ENCODE measurements at places on chromosomes 1 and 21. TPM values are rescaled to one million over a fixed set of nuclear protein-coding genes. Genes with fewer than 3 reads are reported as not detected.

GRCh38 chr1:182330303-182330702, 61.3 kb downstream of the GLUL start:
- no peaks in the 10 kb centered on the region for H3K27me3 ChIP-seq
- H3K27ac ChIP-seq, result no peak overlapping the region
- DNase-seq, result no peak
- H3K4me3 ChIP-seq, result no peak overlapping the region
- H3K36me3 ChIP-seq, result no peaks in the 10 kb centered on the region

Gene PDPN
- total RNA-seq, result 33.3 TPM

Gene SPATA21
- not detected for total RNA-seq

GRCh38 chr1:83932281-83932680, 66.7 kb downstream of the TTLL7 start:
- no peaks in the 10 kb centered on the region for H3K27me3 ChIP-seq
- DNase-seq, result no peak
- no peak overlapping the region for H3K27ac ChIP-seq
- no peak overlapping the region for H3K4me3 ChIP-seq
- no peaks in the 10 kb centered on the region for H3K36me3 ChIP-seq
- peaks cover 14% of the 10 kb centered on the region for H3K4me1 ChIP-seq

GRCh38 chr1:204345438-204345841, 14.3 kb downstream of the PLEKHA6 start:
- H3K4me3 ChIP-seq, result no peak overlapping the region
- no peaks in the 10 kb centered on the region for H3K27me3 ChIP-seq
- DNase-seq, result no peak
- no peaks in the 10 kb centered on the region for H3K36me3 ChIP-seq
- H3K27ac ChIP-seq, result no peak overlapping the region
- no peaks in the 10 kb centered on the region for H3K4me1 ChIP-seq

GRCh38 chr1:114455102-114455785, 55.8 kb downstream of the TRIM33 start:
- H3K27me3 ChIP-seq, result no peaks in the 10 kb centered on the region
- peaks cover 26% of the 10 kb centered on the region for H3K36me3 ChIP-seq
- H3K27ac ChIP-seq, result no peak overlapping the region
- DNase-seq, result no peak
- no peak overlapping the region for H3K4me3 ChIP-seq
- peaks cover 12% of the 10 kb centered on the region for H3K4me1 ChIP-seq

GRCh38 chr1:154877370-154877974, 7.4 kb upstream of the KCNN3 start:
- H3K4me3 ChIP-seq, result no peak overlapping the region
- H3K27me3 ChIP-seq, result no peaks in the 10 kb centered on the region
- H3K27ac ChIP-seq, result no peak overlapping the region
- DNase-seq, result no peak
- no peaks in the 10 kb centered on the region for H3K36me3 ChIP-seq

Gene LRRC71
- total RNA-seq, result 5.3 TPM

DNA sequence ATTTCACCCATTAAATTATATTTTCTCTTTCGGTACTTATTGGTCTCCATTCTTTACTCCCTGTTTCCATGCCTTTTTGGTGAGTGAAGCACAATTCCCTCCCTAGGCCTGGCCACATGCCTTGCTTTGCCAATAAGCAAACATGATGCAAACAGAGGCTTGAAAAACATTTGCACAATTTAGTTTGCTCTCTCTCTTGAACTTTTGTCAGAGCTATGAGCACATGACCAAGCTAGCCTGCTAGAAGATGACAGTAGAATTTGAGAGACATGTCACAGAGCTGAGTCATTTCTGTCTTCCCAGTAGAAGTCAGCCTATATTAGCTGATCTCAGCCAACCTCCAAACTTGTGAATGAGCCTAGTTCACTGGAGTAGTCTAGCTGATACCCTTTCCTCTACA, 24.6 kb downstream of the ANGPTL3 start:
- H3K36me3 ChIP-seq, result peaks cover 13% of the 10 kb centered on the region
- H3K4me3 ChIP-seq, result no peak overlapping the region
- H3K27me3 ChIP-seq, result no peaks in the 10 kb centered on the region
- DNase-seq, result no peak
- no peak overlapping the region for H3K27ac ChIP-seq
- peaks cover 5% of the 10 kb centered on the region for H3K4me1 ChIP-seq

DNA sequence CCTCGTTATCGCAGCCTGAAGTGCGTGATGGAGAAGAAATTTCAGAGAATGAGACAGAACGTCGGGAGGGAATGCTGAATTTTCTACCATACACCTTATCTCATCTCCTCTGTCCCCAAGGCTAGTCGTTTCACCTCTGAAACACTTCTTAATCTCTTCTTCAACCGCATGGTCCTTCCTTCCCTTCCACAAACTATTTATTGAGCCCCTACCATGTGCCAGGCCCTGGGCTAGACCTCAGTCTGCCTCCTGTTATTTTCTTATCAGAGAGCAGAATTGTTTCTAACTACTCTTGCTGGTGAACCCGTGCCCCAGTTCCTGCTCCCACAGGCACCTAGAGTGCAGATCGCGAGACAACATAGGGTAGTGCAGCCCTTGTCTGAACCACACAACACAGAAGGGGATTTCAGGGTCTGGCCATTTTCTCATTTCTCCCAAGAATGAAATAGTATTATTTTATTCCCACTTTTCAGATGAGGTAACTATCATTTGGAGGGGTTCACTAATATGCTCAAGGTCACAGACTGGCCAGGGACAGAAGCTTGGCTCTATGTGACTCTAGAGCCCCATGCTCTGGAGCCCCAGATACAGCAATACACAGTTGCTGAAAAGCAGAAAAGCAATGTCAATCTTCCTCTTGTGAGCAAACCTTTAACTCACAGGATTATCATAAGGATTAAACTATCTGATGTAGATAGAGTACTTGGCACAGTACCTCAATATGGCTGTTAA, 598 bp upstream of the ADIPOR1 start:
- H3K4me3 ChIP-seq, result peak overlapping the region; percentile 99
- DNase-seq, result no peak
- H3K27ac ChIP-seq, result peak overlapping the region; percentile 99
- peaks cover 30% of the 10 kb centered on the region for H3K36me3 ChIP-seq
- peaks cover 48% of the 10 kb centered on the region for H3K4me1 ChIP-seq

DNA sequence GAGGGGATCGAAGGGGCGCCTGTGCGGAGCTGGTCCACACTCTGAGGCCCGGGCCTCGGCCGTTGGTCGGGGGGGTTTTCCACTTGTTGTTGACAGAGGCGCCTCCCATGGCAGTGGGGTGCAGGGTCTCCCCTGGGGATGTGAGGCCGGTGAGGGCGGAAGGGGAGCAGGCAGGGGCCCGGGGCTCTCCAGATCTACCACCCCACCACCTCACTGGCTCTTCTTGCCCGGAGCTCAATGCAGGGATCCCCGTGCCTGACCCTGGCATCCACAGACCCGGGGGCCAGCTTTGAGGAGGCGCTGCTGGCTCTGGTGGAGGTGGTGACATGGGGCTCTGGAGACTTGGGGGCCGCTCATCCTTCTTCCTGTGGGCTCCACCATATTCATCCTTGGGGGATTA, 7.1 kb upstream of the PEX10 start:
- H3K27me3 ChIP-seq, result peaks cover 56% of the 10 kb centered on the region
- no peak overlapping the region for H3K27ac ChIP-seq
- no peaks in the 10 kb centered on the region for H3K36me3 ChIP-seq
- H3K4me3 ChIP-seq, result no peak overlapping the region

- no peaks in the 10 kb centered on the region for H3K27me3 ChIP-seq
- peak overlapping the region; percentile 94 for H3K27ac ChIP-seq
- no peak for DNase-seq
- peaks cover 67% of the 10 kb centered on the region for H3K4me1 ChIP-seq
- H3K4me3 ChIP-seq, result peak overlapping the region; percentile 78
Measured at GRCh38 chr1:111202707-111203623, 2.5 kb upstream of the DENND2D start.

Gene LCE2B
- total RNA-seq, result not detected

Data from lower lobe of right lung (tissue), 2 donors.